ENCODE measurements at places on chromosomes 13 and 19.

- DNase-seq, result no peak
Measured at GRCh38 chr13:26583662-26584061, 26.2 kb downstream of the WASF3 start.

DNA sequence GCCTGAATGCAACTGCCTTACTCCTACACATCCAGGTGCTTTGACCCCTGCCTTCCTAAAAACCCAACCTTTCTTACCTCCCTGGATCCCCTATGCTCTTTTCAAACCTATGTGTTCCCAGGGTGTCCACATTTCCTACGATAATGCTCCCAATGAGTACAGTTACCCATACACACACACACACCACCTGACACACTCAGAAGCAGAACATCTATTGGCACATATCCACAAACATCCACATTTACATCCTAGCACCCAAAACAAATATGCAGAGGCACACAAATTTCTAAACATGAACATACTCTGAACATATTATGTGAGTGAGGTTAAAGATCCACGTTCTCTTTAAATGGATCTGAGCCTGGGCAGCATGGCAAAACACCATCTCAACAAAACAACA, 22.4 kb upstream of the PLAUR start:
- no peak for DNase-seq

- DNase-seq, result peak; percentile 52
Measured at GRCh38 chr19:19040417-19040816, 7.0 kb downstream of the ARMC6 start.

- peak; percentile 9 for DNase-seq
Measured at GRCh38 chr19:45767410-45767880, 1.6 kb downstream of the SIX5 start.

DNA sequence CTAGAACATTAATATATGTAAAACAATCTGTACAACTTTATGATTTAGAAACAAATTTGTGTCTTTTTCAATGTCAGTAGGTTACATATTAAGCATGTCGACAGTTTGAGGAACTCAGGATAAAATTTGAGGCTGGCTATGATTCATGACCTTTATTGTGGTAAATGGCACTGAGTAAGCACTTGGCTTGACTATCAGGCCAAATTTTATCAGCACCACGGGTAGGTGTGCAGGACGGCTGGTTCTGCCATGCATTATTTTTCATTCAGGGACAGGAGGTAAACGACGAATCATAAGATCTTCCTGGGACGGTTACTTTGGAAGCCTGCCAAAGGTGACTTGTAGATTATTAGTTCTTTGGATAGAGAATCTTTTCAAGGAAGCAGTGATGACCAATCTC, 19.9 kb upstream of the CYP4F8 start:
- no peak for DNase-seq

GRCh38 chr19:42295831-42296525, 6.0 kb upstream of the PRR19 start:
- peak; percentile 67 for DNase-seq

DNA sequence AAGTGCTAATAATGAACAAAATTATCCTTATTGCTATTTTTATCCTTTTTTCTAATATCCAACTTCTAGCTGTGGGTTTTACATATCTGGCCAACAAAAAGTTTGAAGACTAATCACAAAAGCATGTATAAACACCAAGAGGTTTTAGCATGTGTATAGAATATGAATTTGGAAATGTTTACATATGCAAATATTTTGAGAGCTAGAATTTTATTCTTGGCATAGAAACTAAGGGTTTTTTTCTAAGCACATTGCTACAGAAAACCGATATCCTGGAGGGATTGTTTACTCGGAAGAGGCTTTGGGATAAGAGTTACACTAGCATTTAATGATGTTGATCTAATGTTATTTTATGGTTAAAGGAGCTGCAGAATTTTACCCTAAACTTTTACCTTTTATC, 392.1 kb downstream of the EFNB2 start:
- DNase-seq, result peak; percentile 15

DNA sequence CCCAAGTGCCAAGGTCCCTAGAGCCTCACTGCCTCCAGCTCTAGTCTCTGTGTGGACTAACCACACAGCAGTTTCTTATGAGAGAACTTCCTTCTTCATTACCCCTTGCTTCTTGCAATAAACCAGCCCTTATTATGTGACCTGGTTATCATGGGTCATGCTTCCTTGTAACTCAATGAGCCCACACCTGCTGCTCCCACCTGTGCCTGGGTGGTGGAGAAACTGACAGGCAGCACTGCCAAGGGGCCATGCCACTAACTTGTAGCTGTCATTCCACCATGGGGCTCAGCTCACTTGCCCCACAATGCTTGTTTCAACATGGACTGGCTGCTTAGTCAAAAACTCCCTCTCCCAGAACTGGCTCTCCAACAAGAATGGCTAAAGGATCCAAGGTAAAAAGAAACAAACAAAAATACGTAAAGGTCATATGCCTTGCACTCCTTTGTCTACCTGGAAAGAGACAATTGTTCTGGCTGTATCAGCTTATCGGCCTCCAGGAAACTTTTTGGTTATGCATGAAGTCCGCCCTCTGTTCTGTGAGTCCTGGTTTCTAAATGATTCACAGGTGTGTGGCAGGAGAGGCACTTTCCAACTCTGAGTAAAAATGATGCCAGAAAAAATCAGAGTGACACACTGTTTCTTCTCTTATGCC, 446.4 kb downstream of the COG6 start:
- DNase-seq, result no peak

- no peak for DNase-seq
Measured at GRCh38 chr13:100098445-100099116, 9.7 kb downstream of the PCCA start.

DNA sequence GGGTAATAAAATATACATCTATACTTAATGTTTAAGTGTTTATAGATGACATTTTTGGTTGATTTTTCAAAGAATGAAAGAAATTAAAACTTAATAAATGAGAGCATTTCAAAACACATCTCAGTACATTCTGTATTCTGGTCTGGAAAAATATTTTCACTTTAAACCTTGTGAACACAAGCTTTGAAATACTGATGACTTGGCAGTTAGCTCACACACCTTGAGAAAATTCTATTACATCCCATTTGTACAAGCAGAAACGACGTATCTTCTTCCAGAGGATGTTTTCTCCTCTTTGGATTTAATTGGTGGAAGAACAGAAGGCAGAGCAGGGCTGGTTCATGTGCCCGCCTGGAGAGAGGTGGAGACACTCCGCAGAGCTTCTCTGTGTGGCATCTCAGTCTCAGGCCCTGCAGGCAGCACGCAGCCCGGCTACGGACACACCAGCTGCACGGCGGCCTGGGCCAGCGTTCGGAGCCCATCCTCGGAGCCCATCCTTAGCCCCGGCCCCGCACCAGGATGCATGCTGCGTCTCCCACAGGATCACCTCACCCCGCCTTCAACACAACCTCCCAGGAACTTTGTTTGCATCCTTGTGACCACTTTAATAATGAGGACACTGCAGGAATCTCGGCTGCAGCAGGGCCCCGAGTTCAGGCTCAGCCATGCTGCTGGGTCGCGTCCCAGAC, 48.6 kb downstream of the SOX1 start:
- no peak for DNase-seq

- DNase-seq, result no peak
Measured at GRCh38 chr13:22893777-22894176, 287.0 kb upstream of the SGCG start.

DNA sequence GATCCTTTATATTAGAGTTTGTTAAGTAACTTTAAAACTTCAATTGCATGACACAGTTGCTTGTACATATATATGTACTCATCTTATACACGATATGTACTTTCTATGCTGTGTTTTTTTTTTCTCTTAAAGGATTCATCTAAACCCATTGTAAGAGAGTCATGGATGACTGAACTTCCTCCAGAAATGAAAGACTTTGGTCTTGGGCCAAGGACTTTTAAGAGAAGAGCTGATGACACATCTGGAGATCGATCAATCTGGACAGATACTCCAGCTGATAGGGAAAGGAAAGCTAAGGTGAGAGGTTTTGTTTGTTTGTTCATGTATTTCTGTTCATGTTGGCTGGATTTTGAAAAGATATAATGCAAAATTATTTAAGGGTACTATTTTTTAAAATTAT, 26.0 kb downstream of the GPALPP1 start:
- DNase-seq, result peak; percentile 2

DNA sequence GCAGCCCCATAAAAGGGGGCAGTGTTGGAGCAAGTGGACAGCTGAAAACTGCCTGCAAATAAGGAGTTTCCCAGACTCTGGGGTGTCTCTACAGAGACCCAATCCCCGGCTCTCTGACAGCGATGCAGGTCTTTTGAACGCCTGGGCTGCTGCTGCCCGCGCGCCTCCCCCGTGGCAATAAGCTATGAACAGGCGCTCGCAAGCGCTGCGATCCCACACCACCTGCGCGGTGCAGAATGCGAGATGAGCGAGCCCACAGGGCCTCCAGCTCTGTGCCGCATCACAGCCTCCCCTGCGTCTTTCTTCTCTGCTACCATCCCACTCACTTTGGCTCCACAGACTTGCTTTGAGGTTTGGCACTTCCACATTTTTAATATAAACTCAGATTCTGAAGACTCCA, 62.3 kb downstream of the KCTD15 start:
- no peak for DNase-seq

DNA sequence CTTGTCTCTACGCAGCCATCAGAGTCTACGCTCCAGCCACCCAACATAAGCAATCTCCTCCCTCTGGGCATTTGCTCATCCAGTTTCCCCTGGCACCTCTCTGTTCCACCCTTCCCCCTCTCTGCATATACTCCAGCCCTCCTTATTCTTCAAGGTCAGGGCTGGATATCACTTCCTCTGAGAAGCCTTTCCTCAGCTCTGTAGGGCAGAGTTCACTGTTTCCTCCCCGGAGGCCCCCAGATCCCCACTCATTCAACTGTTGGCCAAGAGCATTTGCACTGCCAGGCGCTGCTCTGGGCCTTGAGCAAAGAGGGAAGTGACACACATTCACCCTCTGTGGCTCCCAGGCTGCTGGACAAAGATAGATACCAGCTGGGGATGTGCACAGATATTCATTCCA, 3.3 kb downstream of the FCGRT start:
- DNase-seq, result no peak

GRCh38 chr13:27691207-27691606, 69.5 kb downstream of the POLR1D start:
- DNase-seq, result no peak

DNA sequence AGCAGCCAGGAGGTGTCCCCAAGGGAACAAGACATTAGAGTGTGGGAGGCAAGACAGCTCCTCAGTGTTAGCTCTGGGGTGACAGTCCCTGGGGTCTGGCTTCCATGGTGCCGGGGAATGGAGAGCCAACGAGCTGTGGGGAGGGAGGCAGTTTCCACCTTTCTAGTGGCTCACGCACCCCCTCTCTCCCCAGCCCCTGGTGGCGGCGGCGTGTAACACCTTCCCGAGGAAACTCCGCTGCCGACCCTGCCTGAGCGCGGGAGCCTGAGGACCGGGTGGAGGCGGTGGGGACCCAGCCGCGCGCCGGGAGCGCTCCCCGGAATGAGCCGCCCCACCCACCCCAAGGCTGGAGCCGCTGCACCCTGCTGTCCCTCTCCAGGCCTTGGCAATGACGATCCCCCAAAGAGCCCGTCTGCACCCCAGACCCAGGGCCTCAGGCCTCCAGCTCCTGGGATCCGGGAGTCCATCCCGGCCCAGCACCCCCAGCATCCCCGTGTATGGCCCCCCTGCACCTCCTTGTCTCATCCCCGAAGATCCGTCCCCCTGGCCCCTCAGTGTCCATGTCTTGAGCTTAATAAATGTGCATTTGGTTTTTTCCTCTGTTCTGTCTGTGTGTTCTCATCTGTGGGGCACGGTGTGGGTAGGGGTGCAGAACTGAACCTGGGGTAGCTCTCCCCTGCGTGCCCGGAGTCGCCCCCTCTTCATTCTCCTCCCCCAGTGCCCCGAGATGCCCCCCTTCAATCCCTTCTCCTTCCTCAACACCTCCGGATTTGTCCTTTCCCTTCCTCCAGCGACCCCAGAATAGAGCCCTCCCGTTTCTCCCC, 622 bp upstream of the FXYD5 start:
- DNase-seq, result no peak

GRCh38 chr13:20426766-20427448, 98.8 kb downstream of the CRYL1 start:
- no peak for DNase-seq

DNA sequence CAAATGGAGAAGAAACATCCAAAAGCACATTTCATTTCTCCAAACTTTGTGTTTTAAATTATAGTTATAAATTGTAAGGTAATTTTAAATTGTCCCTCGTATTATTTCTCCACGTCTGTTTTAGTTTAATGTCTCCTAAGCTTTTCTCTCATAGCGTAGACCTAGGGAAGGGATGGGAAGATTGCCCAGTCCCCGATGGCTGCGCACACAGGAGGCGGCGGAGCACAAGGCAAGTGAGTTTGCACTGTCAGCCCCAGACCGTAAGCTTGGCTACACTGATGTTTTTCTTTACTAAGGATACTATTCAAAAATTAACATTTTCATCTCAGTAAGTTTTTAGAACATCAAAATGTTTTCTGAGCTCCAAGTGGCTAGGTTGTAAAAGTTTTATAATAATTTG, 72.3 kb downstream of the GPR12 start:
- no peak for DNase-seq

GRCh38 chr13:89684896-89685295, 1662.6 kb upstream of the MIR17HG start:
- no peak for DNase-seq

- no peak for DNase-seq
Measured at GRCh38 chr13:83975655-83976165, 93.4 kb upstream of the SLITRK1 start.

DNA sequence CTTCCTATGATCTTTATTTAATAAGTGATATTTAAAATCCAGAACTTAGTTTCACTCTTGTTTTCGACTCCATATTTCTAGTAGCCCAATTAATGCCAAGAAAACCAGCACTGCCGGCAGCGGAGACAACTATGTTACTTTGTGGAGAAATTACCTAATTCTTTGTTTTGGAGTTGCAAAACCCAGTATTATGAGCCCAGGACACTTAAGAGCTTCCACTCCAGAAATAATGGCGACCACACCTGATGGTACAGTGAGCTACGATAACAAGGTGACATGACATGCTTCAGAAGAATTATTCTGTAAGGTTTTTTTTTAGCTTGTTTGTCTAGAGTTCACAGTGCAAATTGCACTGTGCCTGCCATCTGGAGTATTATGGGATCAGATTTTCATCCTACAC, 136.4 kb downstream of the ZAR1L start:
- DNase-seq, result no peak

DNA sequence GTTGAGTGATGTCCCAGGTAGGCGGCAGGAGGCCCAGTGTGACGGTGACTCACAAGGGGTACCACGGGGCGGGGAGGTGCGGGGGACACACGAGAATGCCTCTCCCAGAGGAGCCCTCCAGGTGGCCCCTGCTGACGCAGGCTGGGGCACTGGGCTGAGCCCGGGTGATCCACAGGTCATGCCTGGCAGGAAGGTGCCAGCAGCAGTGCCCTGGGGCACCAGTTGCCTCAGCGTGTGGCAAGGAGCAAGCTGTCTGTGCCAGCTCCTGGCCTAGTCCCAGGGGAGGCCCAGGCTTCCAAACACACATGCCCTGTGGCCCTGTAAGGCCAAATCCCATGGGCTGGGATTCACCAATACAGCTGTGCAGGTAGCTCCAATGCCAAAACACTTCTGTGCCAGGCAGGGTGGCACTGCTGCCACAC, 28.0 kb downstream of the AKT2 start:
- DNase-seq, result no peak

All from NCI-H2029 treated with DMSO at 0.1 percent for 48 hours (cell line).